ENCODE measurements at places on chromosomes 5 and 9.

GRCh38 chr5:9681706-9682105, 51.6 kb upstream of the TAS2R1 start:
- DNase-seq: no peak

GRCh38 chr5:74360535-74361210, 279.9 kb downstream of the ENC1 start:
- DNase-seq: no peak

GRCh38 chr9:136107953-136108647, 10.6 kb downstream of the TMEM250 start:
- no peak for DNase-seq

DNA sequence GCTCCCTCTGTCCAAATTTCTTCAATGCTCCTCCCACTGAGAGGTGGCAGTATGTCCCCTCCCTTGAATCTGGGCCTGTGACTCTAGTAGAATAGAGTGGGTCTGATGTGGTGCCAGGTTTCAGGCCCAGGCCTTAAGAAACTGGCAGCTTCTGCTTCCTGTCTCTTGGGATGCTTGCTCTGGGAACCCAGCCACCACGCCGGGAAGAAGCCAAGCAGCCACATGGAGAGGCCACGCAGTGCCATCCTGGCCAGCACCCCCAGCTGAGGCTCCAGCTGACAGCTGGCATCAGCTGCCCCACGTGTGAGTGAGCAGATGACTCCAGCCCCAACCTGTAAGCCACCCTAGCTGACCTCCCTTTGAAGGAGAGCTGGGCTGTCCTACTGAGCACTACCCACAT, 7.3 kb upstream of the TSPAN17 start:
- DNase-seq: no peak

GRCh38 chr5:127031147-127031862, 947 bp upstream of the MARCHF3 start:
- DNase-seq: peak; percentile 23

DNA sequence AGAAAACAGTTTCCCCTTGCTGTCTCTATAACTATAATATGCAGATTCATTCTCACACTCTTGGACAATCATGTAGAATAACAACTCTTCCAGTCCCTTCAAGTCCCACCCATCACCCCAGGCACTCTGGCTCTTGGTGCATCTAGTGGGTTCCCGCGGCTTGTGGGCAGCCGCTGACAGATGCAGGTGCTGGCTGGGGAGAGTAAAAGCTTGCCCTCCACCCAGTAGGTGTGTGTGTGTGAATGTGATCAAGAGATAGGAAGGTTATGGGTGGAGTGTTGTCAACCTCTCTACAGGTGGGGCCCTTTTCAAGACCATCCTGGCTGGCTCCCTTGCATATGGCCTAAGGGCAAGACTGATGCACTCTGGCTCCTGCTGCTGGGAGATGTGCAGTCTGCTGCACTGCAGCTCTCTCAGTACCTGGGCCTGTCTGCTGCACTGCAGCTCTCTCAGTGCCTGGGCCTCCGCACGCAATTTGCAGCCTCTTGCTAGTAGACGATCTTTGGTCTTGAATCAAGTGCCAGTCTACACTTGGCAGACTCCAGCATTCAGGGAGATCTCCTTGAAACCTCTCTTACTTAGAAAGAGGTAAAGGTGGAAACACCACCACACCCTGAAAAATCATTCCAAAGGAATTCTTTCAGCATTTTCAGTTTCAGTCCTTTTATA, 189.7 kb upstream of the GDNF start:
- no peak for DNase-seq

- peak; percentile 20 for DNase-seq
These were observed 36.2 kb upstream of the ANKRD55 start for GRCh38 chr5:56269216-56269927.

GRCh38 chr5:57042524-57042931, 90.6 kb upstream of the MIER3 start:
- DNase-seq: no peak

GRCh38 chr9:104386013-104386412, 118.0 kb upstream of the OR13F1 start:
- DNase-seq: no peak

DNA sequence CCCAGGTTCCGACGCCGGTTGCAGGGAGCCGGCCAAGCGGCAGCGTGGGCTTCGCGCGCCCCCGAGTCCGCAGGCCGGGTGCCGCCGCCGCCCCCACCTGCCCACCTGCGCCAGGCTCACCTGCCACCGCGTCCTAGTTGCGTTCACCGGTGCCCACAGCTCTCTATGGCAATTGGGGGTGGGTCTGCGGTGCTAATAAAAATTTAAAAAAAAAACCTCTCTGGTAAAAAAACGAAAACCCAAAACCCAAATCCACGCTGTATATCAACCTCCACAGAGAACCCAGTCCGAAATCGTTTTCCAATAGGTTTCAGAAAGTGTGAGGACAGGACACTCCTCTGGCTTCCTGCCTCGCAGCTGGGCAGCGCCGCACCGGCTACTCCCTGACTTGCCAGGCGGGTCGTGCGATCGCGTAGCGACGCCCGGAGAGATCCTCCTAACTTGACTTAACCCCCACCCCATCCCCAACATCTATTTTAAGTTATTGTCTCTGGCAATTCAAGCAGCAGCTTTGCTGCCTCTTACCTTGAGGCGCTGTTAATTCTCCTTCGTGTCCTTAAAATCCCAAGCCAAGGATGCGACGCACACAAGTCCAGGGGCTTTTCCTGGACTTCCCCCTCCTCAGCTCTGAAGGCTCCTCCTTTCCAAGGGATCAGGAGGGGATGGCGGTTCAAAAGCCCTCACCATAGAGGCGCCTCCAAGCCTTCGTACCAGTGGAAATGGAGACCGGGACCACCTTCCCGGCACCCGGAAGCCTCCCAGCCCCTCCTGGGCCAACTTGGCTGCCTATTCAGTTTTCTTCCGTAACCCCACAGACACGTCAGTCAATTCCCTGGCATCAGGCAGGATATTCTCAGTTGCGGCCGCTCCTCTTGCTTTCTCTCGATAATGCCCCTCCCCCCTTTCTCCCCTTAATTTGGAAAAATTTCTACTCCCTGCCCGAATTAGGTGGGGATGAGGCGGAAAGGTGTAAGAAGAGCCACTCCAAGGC, 1639.4 kb upstream of the C9orf72 start:
- no peak for DNase-seq

DNA sequence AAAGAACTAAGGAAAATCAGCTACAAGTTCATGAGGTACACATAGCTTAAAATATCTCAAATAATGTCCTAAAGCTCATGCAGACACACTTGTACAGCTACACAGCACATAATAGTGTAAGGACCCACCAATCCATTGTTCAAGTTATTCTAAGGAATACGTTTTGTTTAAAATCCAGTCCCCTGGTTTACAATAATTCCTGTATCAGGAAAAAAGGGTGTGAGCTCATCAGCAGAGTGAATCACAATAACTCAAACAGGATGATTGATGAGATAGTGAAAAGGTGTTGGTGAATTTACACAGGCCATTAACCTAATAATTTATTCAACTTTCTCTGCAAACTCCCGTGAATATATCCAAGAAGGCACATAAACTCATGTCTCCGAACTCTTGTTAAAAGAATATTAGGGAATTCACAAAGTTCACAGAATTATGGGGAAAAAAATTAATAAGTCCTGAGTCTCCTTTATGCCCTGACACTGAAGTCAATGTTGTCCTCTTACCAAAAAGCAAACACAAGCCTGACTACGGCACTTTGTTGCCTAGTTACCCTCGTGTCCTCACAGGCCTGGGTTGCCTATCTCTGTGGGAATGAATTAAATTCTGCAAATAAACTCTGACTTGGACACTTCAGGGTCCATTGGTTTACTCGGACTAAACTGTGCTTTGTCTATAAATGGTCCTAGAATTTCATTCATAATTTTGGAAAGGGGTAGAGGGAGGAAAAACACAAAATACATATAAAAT, 142.8 kb upstream of the PDE4D start:
- DNase-seq: no peak

GRCh38 chr5:118236108-118236849, 752.1 kb downstream of the DTWD2 start:
- DNase-seq: no peak

DNA sequence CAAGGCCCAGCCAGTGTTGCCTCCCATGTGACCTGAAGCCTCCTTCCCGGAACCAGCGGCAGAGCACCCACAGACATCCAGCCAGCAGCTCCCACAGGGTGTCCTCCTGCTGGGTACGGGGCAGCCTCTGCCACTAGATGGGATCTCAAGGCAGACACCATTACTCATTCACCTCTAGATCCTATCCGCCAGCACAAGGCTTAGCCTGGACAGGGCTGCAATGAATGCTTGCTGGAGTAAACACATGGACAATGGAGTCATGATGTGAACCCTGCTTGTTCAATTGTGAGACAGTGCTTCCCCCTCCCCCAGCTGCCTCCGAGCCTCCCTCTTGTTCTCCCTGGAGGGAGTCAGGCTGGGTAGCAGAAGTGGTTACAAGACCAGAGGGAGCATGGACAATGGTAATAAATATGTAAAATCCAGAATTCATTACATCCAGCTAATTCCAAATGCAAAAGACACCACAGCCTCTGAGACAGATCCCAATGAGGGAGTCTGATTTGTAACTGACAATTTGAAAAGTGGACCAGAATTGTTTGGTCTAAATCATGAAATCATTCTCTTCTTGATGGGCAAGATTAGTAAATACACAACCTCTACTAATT, 132.0 kb downstream of the CRB2 start:
- DNase-seq: no peak

DNA sequence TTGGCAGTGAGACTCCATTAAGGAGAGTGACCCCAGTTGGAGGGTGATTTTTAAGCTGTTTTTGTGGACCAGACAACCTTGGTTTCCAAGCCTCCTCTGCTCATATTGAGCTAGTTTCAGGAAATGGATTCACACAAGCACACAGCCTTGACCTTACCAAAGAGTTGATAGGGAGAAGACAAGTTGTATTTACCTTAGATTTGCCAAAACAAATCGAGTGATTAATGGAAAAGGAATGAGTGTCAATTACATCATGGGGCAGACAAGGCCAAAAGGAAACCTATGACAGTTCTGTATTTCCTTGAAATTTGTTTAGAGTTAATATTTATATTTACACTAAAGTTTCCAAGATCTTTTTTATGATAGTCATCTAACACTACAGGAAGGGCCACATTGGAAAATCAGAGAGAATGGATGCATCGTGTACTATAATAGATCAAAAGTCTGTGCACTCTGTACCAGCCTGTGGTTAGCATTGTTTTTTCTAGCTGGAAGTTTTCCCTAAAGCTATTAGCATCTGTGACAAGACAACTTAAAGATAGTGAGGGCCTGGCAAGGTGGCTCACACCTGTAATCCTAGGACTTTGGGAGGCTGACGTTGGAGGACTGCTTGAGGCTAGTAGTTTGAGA, 86.0 kb upstream of the FER start:
- no peak for DNase-seq

GRCh38 chr9:129665389-129665775, at the start of gene PRRX2:
TSS of gene PRRX2 (plus strand) at chr9:129665647. CDS start at chr9:129665868, 221 bp downstream.
- peak; percentile 66 for DNase-seq

DNA sequence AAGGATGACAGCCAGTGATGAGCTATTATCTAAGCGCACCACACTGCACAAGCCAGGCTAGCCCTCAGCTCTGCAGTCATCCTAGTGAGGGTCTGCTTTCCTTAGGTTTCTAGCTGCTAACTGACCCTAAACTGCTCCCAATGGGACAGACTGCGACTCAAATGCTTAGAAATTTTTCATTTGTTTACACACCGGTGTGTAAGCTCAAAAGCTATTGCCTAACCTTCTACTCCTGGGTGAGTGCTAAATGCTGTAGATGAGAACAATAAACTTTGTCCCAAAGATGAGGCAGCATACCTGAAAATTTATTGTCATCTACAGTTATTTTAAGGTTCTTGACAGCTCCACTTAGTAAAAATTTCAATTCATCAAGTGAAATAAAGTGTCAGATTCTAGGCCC, 311.4 kb downstream of the TMEM167A start:
- DNase-seq: peak; percentile 42

DNA sequence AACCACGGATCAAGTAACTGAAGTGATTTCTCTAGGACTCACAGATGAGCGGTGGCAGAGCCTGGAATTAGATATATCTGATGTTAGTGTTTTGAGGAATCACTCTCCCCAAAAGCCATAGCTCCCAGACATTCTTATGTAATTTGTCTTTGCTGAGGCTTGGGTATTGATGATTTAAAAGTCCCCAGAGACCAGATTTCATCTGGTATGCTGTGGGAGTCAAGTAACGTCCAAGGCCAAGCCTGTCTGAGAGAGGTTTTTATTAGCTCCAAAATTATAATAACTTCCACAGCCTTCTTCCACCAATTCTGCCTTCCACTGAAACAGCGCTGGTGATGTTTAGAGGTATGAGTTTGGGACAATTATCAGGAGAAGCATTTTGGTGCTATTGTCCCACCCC, 21.3 kb upstream of the KCNIP1 start:
- DNase-seq: no peak

DNA sequence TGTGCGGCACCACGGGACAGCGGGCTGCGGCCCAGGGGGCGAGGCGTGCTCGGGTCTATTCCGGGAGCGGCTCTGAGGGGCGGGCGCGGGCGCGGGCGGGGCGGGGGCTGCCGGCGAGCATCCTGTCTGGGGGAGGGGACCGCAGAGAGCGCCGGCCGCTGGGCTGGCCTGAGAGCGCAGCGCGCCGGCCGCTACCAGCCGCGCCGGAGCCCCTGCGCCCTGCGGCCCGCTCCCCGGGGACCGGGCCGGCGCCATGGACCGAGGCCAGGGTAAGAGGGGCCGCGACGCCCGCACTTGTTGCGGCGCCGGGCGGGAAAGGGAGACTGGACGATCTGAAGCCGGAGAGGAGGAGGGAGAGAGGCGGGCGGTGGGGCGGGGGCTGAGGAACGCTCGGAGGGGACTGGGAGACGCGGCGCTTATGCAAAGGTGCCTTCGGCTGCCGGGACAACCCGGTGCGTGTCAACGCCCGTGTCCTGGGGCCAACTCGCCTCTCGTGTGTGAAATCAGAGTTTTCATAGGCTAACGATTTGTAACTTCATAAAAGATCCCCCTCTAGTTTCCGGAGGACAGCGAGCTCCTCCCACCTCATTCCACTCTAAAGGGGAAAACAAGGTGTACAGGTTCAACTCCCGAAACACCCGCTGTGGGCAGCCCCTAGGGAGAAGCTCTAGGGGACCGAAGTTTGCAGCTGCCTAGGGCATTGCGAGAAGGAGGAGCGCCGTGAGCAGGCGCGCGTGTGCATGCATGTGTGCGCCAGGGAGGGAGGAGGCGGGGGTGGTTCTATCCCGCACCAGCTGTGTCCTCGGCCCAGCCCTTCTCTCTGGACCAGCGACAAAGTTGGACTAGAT, at the start of gene AFAP1L1:
Gene AFAP1L1 (plus strand): TSS at position 144 of the 848 bp plus-strand sequence. CDS start 110 bp downstream, at position 254.
- DNase-seq: peak; percentile 70

- DNase-seq: no peak
These were observed 46.6 kb downstream of the CD180 start for GRCh38 chr5:67149951-67150523.

GRCh38 chr5:7779019-7780005, 71.6 kb downstream of the CFAP90 start:
- no peak for DNase-seq

- DNase-seq: no peak
These were observed 48.4 kb downstream of the ALDH1A1 start for GRCh38 chr9:72904267-72905093.

GRCh38 chr5:16033187-16033925, 146.2 kb downstream of the MARCHF11 start:
- DNase-seq: no peak

- DNase-seq: no peak
These were observed 220.0 kb upstream of the NR4A3 start for GRCh38 chr9:99601571-99602111.

GRCh38 chr5:98902733-98903132, 26.1 kb downstream of the CHD1 start:
- DNase-seq: no peak

All from HuH-7 (cell line).